Natural killer cell treated with Interleukin-12 subunit alpha and Interleukin-12 subunit beta and Interleukin-15 and Interleukin-18, amount 100 ng/mL, for 72 hours (primary cell): ENCODE measurements at places on chromosomes 12 and 14.

GRCh38 chr12:31431721-31432240 is 105.8 kb upstream of the SINHCAF start:
- no peak overlapping the region for H3K27ac ChIP-seq
- H3K27me3 ChIP-seq: peaks cover 10% of the 10 kb centered on the region
- DNase-seq: no peak
- no peaks in the 10 kb centered on the region for H3K4me1 ChIP-seq

DNA sequence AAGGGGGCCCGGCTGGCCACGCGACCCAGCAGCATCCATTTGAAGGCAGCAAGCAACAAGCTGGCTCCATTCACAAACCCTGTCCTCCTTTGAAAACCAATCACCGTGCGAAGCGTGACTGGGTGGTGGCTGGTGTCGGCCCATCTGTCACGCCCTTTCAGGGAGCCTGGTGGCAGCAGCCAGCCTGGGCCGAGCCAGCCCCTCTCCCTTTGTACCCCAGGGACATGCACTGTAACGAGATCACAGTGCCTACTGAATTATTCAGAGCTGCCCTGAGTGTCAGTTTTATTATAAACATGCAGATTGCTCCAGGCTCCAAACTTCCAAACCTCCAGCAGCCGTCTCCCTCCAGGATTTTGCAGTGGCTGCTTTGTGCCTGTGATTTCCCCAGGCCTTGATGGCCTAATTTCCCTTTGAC is 22.3 kb upstream of the CTDSP2 start:
- no peak overlapping the region for H3K27ac ChIP-seq
- no peaks in the 10 kb centered on the region for H3K36me3 ChIP-seq
- H3K4me3 ChIP-seq: no peak overlapping the region
- H3K4me1 ChIP-seq: peaks cover 3% of the 10 kb centered on the region

- no peak for DNase-seq
- H3K27me3 ChIP-seq: no peaks in the 10 kb centered on the region
- H3K4me1 ChIP-seq: peaks cover 35% of the 10 kb centered on the region
- H3K4me3 ChIP-seq: no peak overlapping the region
These were observed 28.8 kb downstream of the ETNK1 start for GRCh38 chr12:22653791-22654190.

- H3K4me3 ChIP-seq: no peak overlapping the region
- H3K4me1 ChIP-seq: no peaks in the 10 kb centered on the region
- DNase-seq: no peak
- no peak overlapping the region for H3K27ac ChIP-seq
These were observed 251.4 kb downstream of the EGLN3 start for GRCh38 chr14:33699300-33699983.

DNA sequence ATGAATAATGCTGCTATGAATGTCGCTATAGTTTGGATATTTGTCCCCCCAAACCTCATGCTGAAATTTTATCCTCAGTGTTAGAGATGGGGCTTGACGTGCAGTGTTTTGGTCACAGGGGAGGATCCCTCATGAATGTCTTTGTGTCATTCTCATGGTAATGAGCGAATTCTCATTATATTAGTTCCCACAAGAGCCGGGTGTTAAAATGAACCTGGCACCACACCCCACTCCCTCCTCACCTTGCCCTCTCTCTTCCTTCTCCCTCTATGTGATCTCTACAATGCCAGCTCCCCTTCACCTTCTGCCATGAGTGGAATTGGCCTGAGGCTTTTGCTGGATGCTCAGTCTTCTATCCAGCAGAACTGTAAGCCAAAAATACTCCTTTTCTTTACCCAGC is 37.5 kb upstream of the YAF2 start:
- peaks cover 7% of the 10 kb centered on the region for H3K4me1 ChIP-seq
- no peak overlapping the region for H3K27ac ChIP-seq
- H3K36me3 ChIP-seq: no peaks in the 10 kb centered on the region
- H3K27me3 ChIP-seq: no peaks in the 10 kb centered on the region

DNA sequence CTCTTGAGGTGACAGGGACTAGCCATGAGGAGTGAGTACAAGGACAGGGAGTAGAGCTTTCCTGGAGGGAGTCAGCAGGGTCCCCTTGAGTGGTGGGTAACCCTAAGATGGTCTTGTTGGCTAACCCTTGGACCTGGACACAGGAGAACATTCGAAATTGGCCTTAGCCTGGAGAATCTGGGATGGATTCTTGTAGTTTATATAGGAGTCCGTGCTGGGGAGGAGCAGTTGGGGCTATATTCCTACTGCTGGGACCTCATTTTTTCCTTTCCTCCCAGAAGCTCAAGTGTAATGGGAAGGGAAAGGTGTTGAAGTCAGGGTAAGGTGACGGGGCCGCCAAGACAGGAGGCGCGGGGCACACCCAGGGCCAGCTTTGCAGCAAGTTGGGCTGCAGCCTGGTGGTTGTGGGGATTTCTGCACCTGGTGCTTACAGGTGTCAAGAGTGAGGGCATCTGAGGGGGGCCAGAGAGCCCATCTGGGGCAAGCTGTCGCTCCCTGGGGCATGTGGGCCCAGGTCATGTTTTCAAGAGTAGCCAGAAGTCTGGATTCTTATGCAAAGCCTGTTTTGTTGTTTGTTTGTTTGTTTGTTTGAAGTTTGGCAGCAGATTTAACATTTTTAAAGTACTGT is 5.1 kb downstream of the BCL7A start:
- peaks cover 21% of the 10 kb centered on the region for H3K4me1 ChIP-seq
- H3K4me3 ChIP-seq: no peak overlapping the region
- peaks cover 33% of the 10 kb centered on the region for H3K27me3 ChIP-seq
- DNase-seq: no peak

DNA sequence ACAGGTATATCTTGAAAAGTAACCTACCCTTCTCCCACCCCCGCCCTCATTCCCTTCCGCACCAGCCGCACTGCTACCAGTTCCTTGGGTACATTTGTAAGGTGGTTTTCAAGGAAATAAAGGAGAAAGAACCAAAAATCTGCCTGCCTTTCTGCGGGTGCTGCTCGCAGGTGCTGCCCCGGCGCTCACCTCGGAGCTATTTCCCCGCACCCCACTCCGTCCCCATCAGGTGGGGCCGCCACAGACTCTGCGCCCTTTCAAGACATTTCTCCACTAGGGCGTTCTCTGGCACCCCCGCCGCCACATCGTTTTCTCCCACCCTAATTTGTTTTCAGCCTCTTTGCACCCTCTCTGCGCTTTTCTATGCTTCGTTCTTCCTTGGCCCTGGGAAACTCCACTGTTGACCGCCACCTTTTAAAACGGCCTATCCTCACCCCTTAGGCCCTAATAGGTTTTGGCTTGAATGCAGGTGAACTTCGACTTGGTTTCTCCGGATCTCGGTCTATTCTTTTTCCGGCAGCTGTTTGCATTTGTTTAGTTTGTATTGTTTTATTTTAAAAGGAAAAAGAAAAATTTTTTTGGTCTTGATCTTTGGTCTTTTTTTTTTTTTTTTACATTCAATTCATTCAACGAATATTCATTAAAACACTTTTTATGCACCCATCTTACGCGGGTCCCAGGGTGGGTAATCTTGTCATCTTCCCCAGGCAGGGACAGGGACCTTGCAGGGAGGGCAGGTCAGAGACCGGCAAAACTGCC is 3.0 kb downstream of the VSX2 start:
- H3K27me3 ChIP-seq: peaks cover 79% of the 10 kb centered on the region
- no peaks in the 10 kb centered on the region for H3K36me3 ChIP-seq
- DNase-seq: no peak
- no peak overlapping the region for H3K27ac ChIP-seq
- H3K4me1 ChIP-seq: peaks cover 7% of the 10 kb centered on the region

DNA sequence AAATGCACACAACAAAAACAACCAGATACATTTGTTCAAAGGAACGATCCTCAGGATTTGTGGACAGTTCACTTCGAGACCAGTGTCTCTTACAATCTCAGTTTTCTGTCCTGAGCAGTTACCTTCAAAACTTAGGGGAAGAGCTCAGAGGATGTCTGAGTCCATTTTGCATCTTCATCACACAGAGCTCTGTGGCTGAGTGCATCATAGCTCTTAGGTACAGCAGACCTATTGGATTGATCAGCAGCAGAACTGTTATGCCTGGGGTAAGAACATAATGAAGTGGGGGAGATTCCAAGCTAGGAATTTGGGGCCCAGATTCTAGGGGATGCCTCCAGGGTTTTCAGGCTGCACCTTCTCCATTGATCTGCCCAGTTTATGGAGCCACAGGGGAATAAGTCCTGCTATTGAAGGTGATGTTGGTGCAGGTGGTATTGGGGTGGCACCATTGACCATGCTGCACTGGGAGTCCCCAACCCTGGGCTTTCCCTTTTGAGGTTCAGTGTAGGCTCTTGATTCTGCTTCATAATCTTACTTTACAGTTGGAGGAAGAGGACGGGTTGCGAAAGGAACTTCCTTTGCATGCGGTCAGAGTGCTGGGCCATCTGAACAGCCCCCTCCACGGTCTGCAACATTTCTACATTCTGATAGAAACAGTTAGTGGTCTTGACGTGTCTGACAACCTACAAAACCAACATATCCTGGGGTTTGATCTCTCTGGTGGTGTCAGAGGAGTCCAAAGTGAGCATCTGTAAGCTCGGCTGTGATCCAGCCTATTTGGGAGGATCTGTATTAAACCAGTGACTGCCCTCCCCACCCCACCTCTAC is 112.8 kb downstream of the CHST11 start:
- peak; percentile 93 for DNase-seq
- H3K36me3 ChIP-seq: peaks cover 23% of the 10 kb centered on the region
- peaks cover 75% of the 10 kb centered on the region for H3K4me1 ChIP-seq
- peak overlapping the region; percentile 95 for H3K4me3 ChIP-seq
- H3K27me3 ChIP-seq: no peaks in the 10 kb centered on the region

DNA sequence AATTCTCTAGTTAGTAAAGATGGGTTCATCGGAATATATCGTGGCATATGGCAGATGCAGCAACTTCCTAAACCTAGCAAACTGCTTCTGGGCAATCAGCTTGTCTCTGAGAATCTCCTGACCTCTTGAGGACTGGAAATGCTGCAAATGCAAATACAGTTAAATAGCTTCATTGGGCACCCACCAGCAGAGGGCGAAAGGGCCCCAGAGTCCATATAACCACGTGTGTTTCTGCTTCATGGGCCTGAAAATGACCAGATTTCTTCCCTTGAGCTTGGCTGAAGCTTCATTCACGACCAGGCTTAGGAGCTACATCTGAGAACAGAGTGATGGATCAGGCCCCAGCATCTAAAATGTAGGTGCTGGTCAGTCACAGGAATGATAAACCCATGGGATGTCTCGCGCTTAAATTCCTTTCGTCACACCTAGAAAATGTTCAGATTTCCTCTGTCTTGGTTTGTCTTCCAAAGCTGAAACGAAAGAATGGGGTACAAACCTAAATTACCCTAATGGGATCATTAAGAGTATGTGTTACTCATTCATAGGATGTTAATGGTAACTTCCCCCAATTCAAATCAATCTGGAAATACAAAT is 1482.5 kb upstream of the TMEM132C start:
- no peaks in the 10 kb centered on the region for H3K4me1 ChIP-seq
- no peak overlapping the region for H3K27ac ChIP-seq
- DNase-seq: no peak
- H3K27me3 ChIP-seq: no peaks in the 10 kb centered on the region
- no peaks in the 10 kb centered on the region for H3K36me3 ChIP-seq

- no peak for DNase-seq
- H3K4me3 ChIP-seq: no peak overlapping the region
- peaks cover 51% of the 10 kb centered on the region for H3K4me1 ChIP-seq
- no peak overlapping the region for H3K27ac ChIP-seq
- no peaks in the 10 kb centered on the region for H3K36me3 ChIP-seq
These were observed 27.8 kb downstream of the PELI2 start for GRCh38 chr14:56145965-56146364.

- no peak for DNase-seq
- no peak overlapping the region for H3K4me3 ChIP-seq
- H3K4me1 ChIP-seq: no peaks in the 10 kb centered on the region
- H3K36me3 ChIP-seq: no peaks in the 10 kb centered on the region
- peaks cover 28% of the 10 kb centered on the region for H3K27me3 ChIP-seq
These were observed 104.5 kb upstream of the FRMD6 start for GRCh38 chr14:51547260-51547659.

DNA sequence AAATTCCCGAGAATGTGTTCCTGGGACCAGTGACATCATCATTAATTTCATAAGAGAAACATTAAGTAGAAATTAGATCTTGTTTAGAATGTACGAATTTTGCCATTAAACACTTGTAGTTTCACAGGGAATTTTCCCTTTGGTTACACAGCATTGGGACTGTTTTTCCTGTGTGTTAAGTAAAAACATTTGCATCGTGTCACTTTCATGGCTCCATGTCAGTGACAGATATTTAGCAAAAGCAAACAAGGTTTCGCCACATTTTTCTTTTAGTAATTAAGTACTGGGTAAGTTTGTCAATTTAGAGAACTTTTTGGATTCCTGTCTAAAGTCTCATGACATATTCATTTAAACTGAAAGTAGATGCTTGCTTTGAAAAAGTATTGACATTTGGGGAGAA is 45.5 kb upstream of the OVCH1 start:
- peaks cover 10% of the 10 kb centered on the region for H3K27me3 ChIP-seq
- no peak for DNase-seq
- H3K36me3 ChIP-seq: no peaks in the 10 kb centered on the region

DNA sequence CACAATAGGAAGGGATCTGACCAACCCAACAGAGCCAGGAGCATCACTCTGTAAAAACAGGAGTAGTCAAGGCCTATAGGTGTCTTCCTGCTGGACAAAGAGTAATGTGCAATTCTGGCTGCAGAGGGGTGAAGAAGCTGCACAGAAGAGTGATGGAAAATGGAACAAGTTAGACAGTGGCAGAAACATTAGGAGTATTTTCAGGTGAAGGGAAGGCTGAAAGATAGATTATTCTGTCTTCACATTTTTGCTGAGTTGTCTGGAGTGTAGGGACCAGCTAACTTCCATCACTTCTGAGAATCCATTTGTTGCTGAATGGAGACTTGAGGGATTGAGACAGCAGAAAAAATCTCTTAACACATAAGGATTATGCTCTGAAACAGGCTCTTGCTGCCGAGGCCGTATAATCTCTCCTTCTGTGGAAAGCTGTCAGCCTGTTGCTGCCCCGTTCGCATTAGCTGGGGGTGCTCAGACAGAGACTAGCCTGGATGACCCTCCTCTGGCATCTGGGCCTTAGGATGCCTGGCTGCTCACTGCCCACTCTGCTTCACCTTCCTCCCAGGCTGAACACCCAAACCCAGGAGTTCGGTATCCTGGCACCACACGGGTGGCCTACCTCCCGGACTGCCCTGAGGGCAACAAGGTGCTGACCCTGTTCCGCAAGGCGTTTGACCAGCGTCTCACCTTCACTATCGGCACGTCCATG is 3.1 kb upstream of the ARHGEF25 start:
- no peak overlapping the region for H3K4me3 ChIP-seq
- no peaks in the 10 kb centered on the region for H3K36me3 ChIP-seq

DNA sequence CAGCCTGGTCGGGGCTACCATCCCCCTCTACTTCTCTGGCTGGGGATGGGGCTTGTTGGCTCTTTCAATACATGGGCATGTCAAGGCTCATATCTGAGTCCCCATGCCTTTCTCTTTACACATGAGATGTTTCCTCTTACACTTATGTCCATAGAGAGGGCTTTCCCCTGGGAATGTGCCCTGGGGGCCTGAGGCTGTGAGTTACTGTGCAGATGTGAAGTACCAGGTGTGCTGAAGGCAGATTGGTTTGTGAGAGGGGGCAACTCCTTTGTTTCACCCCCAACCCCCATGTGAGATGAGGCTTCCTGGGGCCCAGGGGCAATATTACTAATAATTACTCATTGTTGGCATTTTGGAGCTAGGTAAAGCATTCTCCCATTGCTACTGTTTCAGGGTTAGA is 32.8 kb downstream of the NRXN3 start:
- DNase-seq: no peak
- H3K27ac ChIP-seq: no peak overlapping the region
- H3K27me3 ChIP-seq: peaks cover 29% of the 10 kb centered on the region
- H3K36me3 ChIP-seq: no peaks in the 10 kb centered on the region
- no peak overlapping the region for H3K4me3 ChIP-seq
- peaks cover 12% of the 10 kb centered on the region for H3K4me1 ChIP-seq

GRCh38 chr12:50732591-50732990 is 31.3 kb upstream of the ATF1 start:
- no peaks in the 10 kb centered on the region for H3K4me1 ChIP-seq
- no peak overlapping the region for H3K27ac ChIP-seq
- no peak overlapping the region for H3K4me3 ChIP-seq
- H3K27me3 ChIP-seq: no peaks in the 10 kb centered on the region
